ENCODE measurements at places on chromosomes 11 and 22. TPM values are rescaled to one million over a fixed set of nuclear protein-coding genes. Genes with fewer than 3 reads are reported as not detected.

Gene C11orf91
- total RNA-seq = not detected

Gene ARHGAP8
- 18.3 TPM for total RNA-seq

Gene NTM
- total RNA-seq = 21.6 TPM

Gene ACRV1
- total RNA-seq = not detected

Gene MMP11
- 1.2 TPM for total RNA-seq

Gene UPK3A
- not detected for total RNA-seq
